Amniotic stem cell (primary cell): ENCODE measurements at places on chromosomes 4 and X.

DNA sequence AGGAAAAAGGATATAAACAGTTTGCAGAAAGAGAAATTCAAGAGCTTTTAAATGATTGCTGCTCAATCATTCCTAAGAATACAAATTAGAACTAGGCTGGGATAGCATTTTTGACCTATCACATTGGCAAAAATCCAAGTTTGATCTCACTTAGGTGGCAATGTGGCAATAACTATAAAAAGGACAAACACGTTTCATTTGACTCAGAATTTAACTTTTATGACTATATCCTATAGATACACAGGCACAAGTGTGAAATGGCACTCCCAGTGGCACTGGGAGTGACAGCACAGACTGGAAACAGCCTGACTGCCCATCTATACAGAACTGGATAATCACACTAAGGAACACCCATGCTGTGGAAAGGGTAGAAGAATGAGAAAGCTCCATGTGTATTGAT lies 11.1 kb downstream of the CENPU start:
- DNase-seq: no peak

DNA sequence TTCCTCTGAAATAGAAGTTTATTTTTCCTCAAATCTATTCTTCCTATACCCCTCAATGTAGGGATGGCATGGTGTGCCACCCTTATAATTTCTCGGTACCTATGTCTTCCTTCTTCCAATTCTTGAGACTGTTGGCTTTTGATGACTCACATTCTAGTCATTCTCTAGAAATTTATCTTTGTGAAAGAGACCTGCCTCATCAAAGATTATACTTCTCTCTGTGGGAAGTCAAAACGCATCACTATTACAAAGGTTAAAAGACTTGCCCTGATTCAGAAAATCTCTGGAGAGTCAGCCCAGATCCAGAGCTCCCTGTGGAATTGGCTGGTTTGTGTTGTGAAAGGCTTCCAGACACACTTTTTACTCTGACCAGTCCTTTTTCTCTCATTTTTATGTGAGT lies 65.9 kb upstream of the FSTL5 start:
- DNase-seq: no peak

GRCh38 chr4:77193511-77194102 lies 36.6 kb downstream of the CCNG2 start:
- no peak for DNase-seq

DNA sequence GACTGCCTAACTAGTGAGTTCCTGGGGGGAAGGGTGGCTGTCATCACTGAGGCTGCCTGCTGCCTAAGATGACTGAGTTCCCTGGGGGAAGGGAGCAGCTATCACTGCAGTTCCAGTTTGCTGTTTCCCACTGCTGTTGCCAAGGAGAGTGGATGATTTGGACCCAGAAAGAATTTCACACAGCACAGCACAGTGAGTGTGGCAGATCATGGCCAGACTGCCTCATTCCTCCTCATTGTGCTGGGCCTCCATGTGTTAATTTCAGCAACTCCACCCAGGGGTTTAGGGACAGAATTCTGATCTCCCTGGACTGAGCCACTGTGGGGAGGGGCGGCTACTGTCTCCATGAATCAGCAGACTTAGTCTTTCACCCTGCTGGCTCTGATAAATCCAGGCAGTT lies 125.0 kb downstream of the TEX13C start:
- DNase-seq: no peak

DNA sequence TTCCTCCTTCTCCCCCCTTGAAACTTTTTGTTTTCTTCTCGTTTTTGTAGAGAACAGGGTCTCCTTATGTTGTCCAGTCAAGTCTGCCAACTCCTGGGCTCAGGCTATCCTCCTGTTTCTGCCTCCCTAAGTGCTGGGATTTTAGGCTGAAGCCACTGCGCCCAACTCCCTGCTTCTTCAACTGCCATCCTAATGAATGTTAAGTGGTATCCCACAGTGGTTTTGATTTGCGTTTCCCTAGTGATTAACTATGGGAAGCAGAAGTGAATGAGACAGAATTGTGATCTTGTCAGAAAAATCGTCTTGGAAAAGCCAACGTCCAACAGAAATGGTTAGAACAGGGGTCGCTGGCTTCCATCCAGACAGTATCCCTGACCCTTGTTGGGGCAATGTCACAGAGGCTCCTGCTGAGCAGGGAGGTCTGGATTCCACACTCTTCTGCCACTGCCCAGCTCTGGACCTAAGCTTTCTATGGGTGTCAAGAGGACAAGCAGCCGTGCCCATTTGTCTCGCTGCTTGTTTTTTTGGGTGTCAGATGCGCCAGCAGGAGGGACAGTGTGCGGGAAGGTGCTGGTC lies 869 bp upstream of the ADD1 start:
- DNase-seq: no peak

- no peak for DNase-seq
Observed at GRCh38 chr4:124454772-124455270, 257.7 kb downstream of the ANKRD50 start.

DNA sequence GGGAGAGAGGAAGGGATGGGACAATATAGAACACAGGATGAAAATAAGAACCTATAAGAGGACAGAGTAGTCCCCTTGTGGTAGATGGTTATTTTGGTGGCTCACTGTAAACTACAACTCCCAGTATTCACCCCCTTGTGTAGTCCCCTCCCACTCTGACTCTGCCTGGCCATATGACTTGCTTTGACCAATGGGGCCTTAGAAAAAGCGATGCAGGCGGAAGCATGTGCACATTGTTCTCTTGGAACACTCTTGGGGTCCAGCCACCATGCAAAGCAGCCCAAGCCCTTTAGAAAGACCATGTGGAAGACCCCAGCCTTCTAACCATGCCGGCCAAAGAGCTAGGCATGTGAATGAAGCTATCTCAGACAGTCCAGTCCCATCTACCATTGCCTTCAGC lies 415.0 kb downstream of the BCOR start:
- DNase-seq: no peak

- DNase-seq: no peak
Observed at GRCh38 chrX:9522378-9523155, 57.7 kb downstream of the TBL1X start.

- no peak for DNase-seq
Observed at GRCh38 chrX:120450163-120450562, 18.9 kb downstream of the LAMP2 start.

DNA sequence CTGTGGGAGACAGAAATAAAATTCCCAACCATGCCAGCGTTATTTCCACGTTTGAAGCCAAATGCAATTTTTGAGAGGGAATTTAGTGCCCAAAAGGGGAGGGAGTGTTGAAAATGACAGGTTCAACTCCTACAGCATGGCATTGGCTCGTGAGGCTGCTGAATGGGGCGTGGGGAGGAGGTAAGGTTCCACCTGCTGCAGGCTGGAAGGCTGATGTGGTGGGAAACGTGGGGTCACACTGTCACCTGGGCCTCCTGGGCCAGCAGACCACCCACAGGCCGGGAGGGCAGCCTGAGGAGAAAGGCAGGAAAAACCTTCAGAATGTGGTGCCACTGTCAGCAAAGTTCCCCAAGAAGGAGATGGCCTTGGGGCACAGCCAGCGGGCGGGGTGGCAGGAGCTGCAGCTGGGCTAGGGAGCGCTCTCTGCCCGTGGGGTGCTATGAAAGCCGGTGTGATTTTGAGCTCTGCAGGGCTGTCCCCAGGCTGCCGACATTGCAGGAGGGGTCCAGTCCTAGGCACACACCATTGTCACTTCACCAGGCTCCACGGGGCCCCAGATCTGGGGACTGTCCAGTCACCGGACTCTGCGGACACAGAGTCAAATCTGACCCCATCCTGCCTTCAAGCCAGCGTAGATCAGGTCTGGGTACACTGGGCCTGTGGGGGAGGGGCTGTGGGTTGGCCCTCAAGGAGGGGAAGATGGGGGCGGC lies 19.6 kb downstream of the MSANTD1 start:
- no peak for DNase-seq

DNA sequence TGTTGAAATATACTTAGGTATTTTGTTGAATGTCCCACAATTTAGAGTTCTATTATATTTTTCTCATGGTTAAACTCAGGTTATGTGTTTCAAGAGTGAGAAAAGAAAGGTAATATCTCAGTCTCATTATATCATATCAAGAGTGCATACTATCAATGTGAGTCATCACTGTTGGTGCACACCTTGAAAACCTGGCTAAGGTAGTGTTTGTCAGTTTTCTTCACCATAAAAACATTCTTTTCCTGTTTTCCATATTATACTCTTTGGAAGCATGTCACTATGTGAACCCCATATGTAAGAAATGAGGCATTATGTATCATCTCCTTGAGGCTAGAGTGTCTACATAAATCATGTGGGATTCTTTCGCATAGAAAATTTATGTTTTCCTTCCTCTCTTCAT lies 307.6 kb upstream of the CTSO start:
- no peak for DNase-seq

DNA sequence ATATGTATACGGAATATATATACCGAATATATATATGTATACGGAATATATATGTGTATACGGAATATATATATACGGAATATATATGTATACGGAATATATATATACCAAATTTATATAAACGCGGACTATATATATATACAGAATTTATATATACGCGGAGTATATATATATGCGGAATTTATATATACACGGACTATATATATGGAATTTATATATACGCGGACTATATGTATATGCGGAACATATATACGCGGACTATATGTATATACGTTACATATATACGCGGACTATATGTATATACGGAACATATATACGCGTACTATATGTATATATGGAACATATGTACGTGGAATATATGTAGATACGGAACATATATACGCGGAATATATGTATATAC lies 78.6 kb downstream of the ARHGAP36 start:
- DNase-seq: no peak

DNA sequence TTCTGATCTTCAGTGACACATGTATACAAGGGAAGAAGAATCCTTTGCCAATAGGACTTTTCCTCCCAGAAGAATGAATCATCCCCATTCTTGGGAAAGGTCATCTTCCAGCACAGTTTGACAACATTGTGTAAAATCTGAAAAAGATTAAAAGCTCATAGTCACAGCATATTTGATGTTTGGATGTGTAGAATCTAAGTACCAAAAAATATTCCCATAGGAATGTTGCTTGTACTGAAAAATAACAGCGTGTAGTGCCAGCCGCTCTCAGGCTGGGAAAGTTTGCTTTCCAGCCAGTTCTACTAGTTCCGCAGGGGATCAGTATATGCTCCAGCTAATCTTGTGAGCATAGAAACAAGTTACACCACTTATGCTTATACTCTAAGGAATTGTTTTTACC lies 74.7 kb upstream of the IL13RA1 start:
- no peak for DNase-seq

GRCh38 chrX:74231625-74232024 lies 72.4 kb upstream of the ZCCHC13 start:
- DNase-seq: no peak
